ENCODE measurements at places on chromosomes 1 and 21.

DNA sequence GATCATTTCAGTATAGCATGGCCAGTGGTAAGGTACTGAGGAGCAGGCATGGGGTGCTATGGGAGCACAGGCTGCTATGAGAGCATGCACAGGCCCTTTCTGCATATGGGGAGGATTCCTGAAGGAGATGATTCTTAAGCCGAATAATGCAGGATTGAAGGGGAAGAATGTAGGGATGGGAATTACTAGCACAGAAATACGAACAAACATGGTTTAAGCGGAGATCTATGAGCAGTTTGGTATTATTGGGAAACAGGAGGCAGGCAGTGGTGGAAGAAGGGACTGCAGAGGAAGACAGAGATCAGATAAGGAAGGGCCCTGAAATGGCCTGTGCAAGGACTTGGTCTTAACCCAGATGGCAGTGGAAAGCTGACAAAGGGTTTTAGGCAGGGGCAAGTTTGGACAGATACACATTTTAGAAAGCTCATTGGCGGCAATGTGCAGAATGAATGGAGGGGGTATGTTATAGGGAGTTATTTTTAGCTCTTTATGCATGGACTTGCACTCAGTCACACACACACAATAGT lies 1.7 kb downstream of the OSCP1 start:
- no peak for DNase-seq

DNA sequence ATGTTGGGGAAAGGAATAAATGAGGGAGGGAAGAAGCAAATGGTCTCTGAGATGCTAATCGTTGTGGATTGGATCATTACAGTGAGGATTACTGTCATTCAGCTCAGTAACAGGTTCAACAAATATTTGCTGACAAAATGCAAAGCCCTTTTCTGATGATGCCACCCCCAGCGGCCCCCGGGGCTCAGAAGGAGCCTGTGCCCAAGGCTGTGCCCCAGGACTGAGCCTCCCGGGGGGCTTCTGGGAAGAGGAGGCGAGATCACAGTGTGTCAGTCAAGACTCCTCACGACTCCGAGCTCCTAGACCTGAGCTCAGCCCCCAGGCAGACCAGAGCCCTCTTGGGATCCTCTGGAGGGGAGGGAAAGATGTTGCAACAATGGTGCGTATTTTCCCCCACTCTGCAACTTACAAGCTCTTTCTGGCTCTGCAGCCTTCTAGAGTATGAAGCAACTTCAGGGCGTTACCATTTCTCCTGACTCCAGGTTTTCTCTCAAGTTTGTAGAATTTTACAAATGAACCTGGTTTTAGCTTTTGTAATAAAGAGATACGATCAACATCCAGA lies 20.8 kb downstream of the EPHA8 start:
- DNase-seq, result no peak

DNA sequence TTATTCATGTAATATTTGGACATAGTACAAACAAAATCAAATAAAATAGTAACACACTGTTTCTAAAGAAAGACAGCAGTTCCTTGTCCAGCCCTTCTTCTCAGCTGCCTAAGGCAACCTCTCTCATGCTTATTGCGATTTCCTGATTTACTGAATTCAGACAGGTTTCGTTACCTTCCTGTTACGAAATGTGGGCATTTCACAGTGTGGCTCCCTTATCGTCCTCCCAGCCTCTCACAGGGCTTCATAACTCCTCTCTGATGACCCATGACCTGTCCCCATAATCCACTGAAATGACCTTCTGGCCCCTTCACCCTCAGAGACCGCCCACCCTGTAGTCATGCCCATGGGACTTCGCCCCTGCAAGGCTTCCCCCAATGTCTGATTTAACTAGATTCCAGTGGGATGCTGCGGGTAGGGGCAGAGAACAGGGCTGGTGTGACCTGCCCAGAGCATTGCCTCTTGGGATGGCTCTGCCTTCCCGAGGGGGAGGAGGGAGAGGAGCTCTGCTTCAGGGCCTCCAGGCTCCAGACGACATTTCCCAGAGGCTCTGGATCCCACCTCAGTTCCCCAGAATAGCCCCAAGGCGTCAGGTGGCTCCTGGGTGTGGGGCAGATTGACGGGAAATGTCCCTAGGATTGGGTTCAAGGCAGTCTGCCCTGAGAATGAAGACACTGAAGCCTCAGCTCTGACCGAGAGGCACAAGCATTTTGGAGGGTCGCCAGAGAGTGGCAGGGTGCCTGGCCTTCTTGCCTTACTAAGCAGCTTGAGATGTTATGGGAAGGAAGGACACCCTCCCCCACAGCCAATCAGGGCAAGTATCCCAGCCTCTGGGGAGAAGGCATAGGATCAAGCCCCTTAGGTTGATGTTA lies 20.6 kb downstream of the PADI2 start:
- peak; percentile 27 for DNase-seq

- DNase-seq, result no peak
These were observed 15.0 kb downstream of the CAPN8 start for GRCh38 chr1:223650465-223650864.

DNA sequence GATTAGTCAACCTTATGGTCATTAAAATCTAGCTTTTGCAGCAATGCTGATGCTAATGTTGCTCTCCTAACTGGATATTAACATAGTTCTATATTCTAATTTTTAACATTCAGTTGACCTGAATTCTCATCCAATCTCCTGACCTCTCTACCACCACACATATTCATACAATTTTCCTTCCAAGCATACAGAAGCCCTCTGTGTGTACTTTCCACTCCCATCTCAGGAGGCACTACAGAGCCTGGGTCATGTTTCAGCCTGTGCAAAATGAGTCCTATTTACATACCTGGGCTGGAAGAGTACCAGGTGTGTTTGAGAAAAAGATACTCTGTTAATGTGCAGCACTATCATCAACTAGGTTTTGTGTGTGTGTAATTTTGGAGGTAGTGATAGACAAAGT lies 486.3 kb downstream of the NEGR1 start:
- DNase-seq, result no peak

- DNase-seq, result no peak
These were observed 399.5 kb downstream of the LMO4 start for GRCh38 chr1:87728169-87728568.

DNA sequence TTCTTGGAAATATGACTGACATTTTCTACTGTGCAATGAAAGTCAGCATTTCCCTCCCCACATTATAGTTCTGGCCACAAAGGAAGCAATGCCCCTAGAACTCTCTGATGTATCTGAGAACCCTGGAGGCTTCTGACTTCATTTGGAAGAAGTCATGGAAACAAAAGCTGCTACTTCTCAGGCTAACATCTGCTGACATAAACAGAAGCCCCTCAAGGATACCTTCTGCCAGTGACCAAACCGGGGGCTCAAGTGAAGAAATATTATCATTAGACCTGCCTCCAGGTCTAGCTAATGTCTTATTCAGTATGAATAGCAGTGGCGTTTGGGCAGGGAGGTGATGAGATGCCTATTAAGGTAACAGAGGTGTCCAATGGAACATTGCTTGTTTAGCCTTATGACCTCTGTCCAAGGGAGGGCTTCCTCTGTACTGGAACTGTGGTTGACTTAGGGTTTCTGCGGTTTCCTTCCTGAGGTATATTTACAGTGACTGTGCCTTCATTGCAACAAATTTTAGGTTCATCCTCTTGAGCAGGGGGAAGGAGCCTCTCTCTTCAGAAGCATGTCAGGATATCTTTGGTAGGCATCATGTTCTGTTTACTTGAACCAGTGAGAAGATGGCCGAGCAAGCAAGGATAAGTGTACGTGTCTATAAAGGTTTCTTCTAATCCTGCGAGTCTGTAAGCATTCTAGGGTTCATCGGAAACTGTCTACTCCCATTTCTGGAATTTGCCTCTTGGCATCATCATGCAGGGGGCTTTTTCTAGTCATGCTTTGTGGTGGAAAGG lies 161.7 kb downstream of the PBX1 start:
- no peak for DNase-seq

DNA sequence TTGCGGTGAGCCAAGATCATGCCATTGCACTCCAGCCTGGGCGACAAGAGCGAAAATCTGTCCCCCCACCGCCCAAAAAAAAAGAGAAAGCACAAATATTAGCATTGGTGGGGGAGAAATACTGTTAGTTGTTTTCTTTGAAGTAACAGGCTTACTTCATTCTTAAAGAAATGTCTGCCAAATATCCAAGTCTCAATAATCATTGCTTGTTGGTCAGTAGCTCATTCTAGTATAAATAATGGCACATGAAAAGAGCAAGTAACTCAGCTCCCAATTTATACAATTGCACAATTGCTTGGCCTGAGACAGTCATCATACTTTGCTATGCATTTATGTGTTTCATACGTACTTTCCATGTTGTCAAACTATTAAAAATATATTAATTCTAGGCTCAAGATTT lies 499.2 kb upstream of the PLXNA2 start:
- no peak for DNase-seq

GRCh38 chr1:72936151-72936740 lies 653.9 kb upstream of the NEGR1 start:
- no peak for DNase-seq

- DNase-seq, result no peak
These were observed 17.6 kb downstream of the TRAF5 start for GRCh38 chr1:211344152-211344618.

- no peak for DNase-seq
These were observed 86.1 kb upstream of the CD53 start for GRCh38 chr1:110786802-110787327.

DNA sequence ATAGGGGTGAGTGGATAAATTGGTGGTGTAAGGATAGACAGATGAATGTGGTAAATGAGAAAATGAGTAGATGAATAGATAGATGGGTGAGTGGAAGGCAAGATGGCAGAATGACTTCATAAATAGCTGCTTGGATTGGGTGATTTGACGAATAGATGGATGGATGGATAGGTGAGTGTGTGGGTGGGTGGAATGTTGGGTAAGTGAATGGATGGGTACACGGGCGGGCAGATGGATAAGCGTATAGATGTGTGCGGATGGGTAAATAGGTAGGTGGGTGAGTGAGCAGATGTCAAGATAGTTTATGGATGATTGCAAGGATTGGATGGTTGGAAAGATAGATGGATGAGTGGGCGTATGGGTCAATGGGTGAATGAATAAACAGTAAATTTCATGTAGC lies 59.3 kb downstream of the EPHB2 start:
- DNase-seq, result no peak

DNA sequence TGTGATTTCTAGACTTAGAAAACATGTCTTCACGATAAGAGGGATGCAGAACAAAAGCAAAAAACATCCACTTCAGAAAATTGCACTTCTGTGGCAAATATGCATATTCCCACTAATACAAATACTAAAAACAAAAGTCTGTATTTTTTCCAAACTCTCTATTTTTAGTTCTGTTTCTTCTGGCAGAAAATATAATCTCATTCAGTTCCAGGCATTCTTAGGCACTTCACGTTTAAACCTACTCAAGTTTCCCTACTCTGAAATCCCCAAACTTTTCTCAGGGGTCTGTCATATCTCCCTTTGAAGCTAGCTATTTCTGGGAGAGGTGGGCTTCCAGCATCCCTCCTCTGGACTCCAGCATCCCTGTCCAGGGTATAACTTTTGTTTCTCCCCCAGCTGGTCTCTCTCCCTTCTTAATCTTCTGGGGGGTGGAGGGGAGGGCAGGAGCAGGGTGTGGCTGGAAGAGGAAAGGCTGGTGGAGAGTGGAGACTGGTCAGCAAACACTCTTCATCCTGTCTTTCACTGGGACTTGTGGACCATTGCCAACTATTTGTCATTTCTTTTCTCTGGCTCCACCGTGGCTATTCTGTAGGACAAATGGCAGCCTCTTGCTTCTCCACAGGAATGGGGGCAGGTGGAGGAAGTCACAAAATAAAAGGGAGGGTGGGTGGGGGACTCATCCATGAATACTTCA lies 19.6 kb upstream of the NCF2 start:
- peak; percentile 48 for DNase-seq

- no peak for DNase-seq
These were observed 30.2 kb upstream of the RNF187 start for GRCh38 chr1:228457017-228457395.

DNA sequence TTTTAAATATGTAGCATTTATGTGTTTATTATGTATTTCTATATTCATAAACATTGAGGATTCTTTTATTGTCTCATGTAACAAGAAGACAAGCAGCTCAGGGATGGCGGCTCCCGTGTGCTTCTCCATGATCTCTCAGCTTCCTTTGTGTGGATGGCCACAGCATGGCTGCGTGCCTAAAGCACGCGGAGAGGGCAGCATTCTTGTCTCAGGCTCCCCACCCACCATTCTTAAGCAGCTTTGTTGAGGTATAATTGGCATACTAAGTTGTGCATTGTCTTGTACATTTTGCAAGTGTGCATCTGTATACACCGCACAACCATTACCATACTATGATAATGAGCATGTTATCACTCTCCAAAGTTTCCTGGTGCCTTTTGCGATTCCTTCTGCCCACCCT lies 81.6 kb downstream of the CAMTA1 start:
- DNase-seq, result no peak

DNA sequence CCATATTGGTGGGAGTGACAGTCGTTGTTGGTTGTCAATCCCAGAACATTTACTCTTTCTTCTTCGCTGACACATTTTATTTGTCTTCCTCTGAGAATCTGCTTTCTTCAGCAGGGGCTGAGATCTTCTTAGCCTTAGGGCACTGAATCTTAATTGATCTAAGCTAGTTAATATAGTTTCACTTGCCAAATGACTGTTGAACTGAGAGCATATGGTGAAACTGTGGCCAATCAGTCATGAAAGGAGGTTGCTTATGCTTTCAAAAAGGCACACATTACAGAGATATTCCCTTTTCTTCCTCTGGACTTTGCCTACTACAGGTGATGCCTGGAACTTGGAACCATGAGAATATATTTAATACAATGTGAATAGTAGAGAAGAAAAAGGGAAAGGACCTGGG lies 60.0 kb upstream of the KIAA0040 start:
- DNase-seq, result no peak

GRCh38 chr1:208923456-208923855 lies 660.1 kb upstream of the CAMK1G start:
- no peak for DNase-seq

DNA sequence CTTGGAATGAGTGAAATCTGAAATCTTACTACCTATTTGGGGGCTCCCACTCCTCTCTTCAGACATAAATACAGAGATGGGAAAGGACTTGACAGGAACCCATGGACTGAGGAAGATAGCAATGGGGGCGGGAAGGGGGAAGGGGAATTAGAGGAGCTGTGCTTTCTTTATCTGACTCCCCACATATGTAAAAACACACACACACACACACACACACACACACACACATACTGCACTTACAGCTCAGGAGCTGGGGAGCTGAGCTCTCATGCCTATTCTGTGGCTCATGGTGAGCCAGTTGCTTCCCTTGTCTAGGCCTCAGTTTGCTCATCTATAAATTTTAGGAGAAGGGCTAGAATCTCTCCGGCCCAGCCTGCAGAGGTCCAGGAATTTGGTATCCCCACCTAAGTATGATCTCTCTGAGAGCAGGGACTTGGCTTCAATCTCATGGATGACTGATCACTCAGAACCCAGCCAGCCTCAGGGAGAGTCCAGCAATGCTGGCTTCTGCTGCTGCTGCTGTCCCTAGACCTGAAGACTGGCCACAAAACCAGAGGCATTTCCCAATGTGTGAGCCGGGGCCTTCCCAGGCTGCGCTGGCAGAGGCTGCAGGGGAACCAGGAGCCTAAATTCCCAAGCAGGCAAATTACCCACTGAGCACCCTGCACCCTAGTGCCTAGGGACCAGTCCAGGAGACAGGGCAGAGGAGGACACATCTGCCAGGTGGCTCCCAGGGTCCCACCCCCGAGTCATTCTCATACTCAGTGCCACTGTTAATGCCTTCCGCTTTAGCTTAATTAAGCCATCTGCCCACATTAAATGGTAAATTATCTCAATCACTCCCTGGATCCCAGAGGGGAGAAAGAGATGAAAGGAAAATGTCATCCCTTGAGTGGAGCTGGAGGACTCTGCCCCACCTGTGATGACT lies 57.5 kb upstream of the RBM15 start:
- DNase-seq, result no peak
